ENCODE measurements at places on chromosomes 5 and 9.

DNA sequence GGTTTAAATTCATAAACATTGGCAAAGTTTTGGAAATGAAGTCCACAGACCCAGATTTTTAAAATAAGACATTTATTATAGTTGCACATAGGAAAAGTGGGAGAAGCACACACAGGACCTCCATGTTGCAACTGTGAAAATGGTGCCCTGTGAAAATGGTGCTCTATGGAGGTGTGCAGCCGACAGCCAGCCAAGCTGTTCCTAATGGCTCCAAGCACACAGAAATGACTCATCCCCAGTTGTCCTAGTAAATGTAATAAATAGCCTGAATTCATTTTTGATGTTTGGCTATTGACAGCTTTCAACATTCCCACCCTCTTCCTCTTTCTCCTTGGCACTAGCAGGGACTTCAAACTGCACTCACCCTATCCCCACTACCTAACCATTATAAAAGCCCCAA lies 590.9 kb downstream of the CAAP1 start:
- DNase-seq, result no peak

- DNase-seq, result no peak
Measured at GRCh38 chr9:29208670-29209069, 1635.4 kb upstream of the C9orf72 start.

GRCh38 chr9:89534515-89535287 lies 36.8 kb upstream of the SEMA4D start:
- DNase-seq, result no peak

GRCh38 chr5:124420952-124421351 lies 325.5 kb downstream of the ZNF608 start:
- DNase-seq, result no peak

GRCh38 chr9:93958819-93959682 lies 3.9 kb upstream of the BARX1 start:
- no peak for DNase-seq
